Stimulated activated CD4-positive, alpha-beta T cell treated with anti-CD3 and anti-CD28 coated beads, Interleukin-15, amount 100 ng/mL, for 24 hours (primary cell): ENCODE measurements at places on chromosomes 1 and 21.

- no peak for DNase-seq
These were observed 109.2 kb upstream of the RUNX3 start for GRCh38 chr1:25039229-25039628.

GRCh38 chr21:34022627-34023335, 50.6 kb upstream of the MRPS6 start:
- DNase-seq = peak; percentile 56

GRCh38 chr1:16967095-16967575, 13.3 kb downstream of the MFAP2 start:
- DNase-seq = no peak

DNA sequence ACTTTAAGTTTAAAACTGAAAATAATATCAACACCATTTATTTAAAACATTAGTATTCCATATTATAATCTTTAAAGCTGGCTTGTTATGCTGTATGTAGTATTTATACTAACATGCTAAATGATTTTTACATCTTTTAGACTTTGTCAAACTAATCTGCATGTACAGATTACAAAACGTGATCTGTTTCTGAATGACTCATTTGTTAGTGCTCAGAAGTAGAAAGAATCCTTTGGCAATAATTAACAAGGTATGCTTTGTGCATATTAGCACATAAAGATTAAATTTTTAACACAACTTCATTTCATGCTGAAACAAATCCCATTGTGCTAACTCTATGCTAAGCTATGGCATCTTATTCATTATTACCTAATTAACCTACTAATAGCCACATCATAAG, 242.4 kb downstream of the BARHL2 start:
- DNase-seq = no peak

- DNase-seq = peak; percentile 63
These were observed 24.7 kb downstream of the HMGCS2 start for GRCh38 chr1:119743776-119744597.

DNA sequence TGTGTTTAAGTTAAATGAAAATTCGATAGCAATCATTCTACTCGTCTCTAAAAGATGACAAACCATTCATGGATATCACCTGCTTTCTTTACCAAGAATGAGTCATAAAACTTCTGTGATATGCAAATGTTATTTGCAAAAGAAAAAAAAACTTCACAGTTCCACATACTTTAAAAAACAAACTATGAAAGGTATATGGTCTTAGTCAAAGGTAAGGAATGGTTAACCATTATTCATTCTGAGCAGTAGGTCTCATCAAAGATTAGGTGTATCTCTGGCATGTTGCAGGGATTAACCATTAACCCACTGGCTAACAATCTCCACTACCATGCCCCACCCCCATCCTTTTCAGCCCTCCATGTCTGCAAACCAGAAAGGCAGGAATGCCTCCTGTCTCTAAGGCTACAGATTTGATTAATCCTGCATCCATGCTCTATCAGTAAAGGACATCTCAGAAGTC, 44.4 kb downstream of the PTPN14 start:
- DNase-seq = no peak

- no peak for DNase-seq
These were observed 785.9 kb upstream of the TPTE start for GRCh38 chr21:9735421-9735961.

- no peak for DNase-seq
These were observed 989 bp upstream of the ETV3 start for GRCh38 chr1:157139052-157139715.

DNA sequence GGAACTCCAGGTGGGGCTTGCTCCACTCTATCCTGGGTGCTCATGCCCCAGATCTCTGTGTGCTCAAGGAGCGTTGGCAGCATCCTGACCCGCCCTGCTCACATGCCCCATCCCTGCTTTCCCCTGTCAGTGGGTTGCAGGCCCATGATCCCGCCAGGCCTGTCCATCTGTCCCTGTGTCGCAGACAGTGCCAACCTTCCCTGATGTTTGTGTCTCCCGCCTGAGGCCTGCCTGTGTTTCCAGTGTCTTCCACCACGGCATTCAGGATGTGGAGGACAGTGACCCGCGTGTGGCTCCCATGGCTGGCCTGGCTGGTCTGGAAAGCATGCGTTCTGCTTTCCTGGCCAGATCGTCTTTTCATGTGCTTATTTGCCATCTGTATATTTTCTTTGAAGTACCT, 82.9 kb downstream of the PCBP3 start:
- DNase-seq = no peak

DNA sequence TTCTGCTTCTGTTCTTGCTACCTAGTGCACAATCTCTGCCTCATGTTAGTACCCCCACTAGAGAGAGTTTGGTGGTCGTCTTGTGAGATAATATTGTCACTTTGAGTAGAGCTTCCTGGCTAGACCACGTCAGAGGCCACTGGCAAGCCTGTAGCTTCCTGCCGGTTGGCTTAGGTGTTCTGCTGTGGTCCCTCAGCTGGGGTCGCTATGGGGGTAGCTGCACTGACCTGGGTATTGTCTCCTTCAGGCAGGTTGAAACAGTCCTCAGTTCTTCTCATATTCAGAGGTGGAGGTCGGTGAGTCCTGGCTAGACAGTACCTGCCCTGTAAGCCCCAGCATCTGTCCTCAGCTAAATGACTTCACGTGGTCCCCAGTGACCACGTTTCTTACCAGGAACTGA, 86.2 kb downstream of the C1orf94 start:
- DNase-seq = no peak

DNA sequence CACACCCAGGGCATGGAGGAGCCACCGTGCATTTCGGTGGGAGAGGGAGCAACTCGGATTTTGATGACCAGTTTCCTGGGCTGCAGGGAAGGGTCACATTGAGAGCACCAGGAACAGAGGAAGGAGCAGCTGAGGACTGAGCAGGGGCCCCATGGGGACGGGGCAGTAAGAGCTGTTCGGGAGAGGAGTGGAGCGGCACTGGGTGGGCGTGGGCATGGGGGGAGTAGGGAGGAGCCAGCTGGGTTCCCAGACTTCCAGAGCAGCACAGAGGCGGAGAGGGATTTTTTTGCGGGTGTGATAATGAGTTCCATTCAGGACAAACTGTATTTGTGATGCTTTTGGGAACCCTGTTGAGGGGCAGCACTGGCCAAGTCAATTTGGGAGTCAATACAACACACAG, 17.4 kb upstream of the GPR153 start:
- DNase-seq = no peak

DNA sequence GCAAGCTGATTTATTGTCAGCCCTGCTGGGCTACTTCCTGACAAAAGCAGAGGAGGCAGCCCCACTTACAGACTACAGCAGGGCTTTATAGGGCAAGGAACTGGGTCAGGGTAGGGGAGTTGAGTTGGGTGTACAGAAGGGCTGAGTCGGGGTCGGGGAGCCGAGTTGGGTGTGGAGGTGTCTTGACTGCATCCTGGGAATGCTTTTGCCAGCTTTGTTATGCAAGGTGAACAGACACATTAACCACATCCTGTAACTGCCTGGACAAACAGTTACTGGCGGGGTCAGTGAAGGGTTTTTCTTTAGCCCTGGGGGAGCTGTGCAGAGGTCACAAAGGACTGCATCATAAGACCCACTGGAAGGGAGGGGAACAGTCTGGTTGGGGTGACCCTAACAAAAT, 39.1 kb upstream of the GBP5 start:
- no peak for DNase-seq

DNA sequence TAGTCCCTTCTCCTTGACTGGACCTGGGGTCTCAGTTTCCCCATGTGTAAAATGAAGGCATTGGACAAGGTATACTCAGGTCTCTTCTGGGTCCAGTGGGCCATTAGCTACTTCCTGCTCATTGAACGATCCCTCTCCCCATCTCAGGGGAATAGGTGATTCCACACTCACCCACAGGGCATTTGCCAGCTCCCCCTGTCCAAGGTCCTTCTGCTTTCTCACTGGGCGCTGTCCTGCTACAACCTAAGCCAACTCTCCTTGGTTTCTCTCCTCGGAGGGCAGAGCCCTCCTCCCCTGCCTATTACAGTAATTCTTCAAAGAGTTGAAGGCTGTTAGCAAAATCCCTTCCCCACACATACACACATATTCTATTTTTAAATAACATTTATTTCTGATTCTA, 16.6 kb downstream of the DISP3 start:
- no peak for DNase-seq

- DNase-seq = no peak
These were observed 75.1 kb downstream of the ZSCAN20 start for GRCh38 chr1:33547576-33547975.
